HCEC 1CT (cell line): ENCODE measurements at places on chromosomes 3 and 15.

- DNase-seq, result no peak
Measured at GRCh38 chr3:27504749-27505148, 20.6 kb upstream of the SLC4A7 start.

- no peak for DNase-seq
Measured at GRCh38 chr3:56940976-56941375, 119.5 kb upstream of the SPATA12 start.

DNA sequence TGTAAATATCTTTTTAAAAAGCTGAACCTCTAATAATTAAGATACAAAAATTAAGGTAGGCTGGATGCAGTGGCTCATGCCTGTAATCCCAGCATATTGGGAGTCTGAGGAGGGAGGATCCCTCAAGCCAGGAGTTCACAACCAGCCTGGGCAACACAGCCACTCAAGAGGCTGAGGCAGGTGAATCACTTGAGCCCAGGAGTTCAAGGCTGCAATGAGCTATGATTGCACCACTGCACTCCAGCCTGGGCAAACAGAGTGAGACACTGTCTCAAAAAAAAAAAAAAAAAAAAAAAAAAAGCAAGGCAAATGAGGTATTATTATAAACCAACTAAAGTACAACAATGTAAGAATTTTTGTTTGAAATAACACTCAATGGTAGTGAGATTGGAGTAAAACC lies 47.6 kb downstream of the EFHB start:
- no peak for DNase-seq

- DNase-seq, result no peak
Measured at GRCh38 chr3:53035825-53036619, 9.9 kb downstream of the SFMBT1 start.

GRCh38 chr15:57149196-57149595 lies 227.1 kb upstream of the CGNL1 start:
- peak; percentile 20 for DNase-seq

GRCh38 chr15:79674124-79674465 lies 222.7 kb downstream of the MTHFS start:
- DNase-seq, result no peak

- no peak for DNase-seq
Measured at GRCh38 chr15:48102167-48102566, 18.6 kb upstream of the SLC24A5 start.

- DNase-seq, result no peak
Measured at GRCh38 chr3:32102289-32102688, 4.1 kb upstream of the GPD1L start.

DNA sequence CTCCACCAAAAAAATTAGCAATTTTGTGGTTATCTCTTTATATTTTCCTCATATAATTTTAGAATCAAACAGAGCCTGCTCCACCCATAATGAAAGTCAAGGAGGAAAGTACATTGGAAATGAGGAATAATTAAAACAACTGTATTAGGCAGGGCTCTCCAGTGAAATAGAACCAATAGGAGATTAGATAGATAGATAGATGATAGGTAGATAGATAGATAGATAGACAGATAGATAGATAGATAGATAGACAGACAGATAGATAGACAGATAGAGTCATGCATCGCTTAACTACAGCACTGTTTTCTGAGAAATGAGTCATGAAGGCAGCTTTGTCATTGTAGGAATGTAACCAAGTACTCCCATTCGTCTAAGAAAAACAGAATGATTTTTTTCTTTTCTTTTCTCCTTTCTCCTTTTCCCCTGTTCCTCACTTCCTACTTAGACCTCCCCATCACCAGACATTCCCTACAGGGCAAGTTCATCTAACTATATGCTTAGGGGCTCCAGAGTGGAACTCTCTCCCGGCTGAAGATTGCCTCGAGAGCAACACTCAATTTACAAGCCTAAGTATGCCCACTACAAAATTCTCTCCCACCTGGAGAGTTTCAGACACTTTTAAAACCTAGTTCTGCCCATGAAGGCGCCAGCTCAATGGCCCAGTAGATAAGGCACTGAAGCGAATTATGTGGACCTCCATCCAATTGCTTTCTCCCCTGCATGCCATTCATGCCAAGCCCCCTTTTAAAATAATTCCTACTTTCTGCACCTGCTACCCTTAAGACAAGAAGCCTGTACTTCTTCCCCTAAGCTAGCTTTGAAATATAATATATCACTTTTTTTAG lies 53.3 kb upstream of the LIPC start:
- DNase-seq, result peak; percentile 49

GRCh38 chr3:164814106-164814505 lies 264.2 kb downstream of the SI start:
- no peak for DNase-seq

GRCh38 chr3:183033746-183034145 lies 53.4 kb upstream of the DCUN1D1 start:
- DNase-seq, result peak; percentile 68

DNA sequence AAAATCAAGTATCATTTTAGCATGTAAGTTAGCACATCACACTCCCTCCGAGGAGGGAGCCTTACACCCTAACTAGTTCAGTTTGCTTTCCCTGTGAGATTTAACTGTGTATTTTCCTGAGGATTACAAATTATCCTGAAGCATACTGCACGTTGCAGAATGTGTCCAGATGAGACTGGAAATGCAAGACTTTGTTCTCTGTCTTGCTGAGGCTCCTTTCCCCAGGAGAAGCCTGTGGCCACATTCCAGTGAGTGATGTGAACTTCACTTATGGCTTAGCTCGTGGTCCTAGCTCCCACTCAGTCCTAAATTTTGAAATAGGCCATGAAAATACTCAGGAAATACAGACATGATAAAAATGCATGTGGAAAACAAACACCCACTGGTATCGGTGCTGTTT lies 23.7 kb downstream of the PDZRN3 start:
- DNase-seq, result no peak

DNA sequence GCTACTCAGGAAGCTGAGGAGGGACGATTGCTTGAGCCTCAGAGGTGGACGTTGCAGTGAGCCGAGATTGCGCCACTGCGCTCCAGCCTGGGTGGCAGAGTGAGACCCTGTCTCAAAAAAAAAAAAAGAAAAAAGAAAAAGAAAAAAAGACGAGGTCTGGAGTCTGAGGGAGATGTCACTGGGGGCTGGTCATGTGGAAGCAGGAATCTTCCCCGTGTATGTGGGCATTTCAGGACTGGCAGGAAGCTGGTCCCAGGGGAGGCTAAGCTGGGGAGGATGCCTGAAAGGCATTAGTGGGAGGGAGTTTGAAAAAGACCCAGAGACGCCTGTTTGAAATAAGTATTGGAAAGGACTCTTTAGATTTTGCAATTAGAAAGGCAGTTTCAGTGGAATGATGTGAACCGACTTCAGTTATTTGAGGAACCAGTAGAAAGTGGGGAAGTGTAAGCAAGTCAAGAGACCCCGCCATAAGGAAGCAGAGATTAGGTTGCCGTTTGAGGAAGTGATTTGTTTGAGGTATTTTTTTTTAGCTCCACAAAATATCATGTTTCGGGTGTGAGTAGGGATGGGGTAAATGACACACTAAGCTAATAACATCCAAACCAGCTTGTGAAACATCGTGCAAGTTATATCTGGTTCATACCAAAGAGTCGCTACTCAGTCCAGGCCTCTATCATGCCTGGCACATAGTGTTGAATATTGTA lies 55.5 kb downstream of the ST6GAL1 start:
- DNase-seq, result no peak

DNA sequence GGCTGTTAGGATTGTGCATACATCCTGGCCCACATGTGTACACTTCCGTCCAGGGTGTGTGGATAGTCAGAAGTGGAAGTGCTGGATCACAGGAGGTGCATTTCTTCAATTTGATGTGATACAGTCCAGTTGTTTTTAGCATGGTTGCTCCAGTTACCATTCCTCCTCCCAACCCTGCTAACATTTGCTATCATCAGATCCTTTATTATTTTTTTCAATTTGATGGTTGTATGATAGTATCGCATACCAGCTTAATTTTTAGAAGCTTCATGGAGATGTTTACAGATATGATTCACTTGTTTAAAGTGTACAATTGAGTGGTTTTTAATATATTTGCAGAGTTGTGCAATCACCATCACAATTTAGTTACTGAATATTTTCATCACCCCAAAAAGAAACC lies 202.7 kb downstream of the ITPR1 start:
- DNase-seq, result peak; percentile 37

DNA sequence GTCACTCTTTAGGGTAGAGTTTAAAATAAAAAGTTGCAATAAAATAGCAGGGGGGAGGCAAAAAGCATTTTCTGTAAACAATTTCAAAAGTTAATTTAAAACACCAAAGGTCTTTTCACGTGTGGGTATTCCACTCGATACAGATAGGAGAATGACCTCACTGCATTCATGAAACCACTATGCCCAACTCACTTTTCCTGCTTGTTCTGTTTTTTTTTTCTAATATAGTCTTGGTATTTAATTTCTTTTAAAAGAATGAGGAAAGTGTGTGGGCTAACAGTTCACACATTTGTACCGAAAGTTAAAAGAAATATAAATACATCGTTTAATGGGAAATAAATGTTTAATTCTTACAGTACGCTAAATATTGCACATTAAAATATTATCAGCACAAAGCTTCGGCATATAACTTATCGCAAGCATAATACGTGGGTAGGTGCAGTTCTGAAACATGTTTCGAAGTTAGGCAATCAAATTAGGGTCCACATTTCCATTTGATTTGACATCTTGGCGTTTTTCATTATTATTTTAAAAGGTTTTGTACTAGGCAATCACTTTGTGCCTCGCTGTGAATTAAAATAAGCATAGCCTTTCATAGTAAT lies 41.4 kb downstream of the VGLL4 start:
- DNase-seq, result no peak

- DNase-seq, result no peak
Measured at GRCh38 chr15:91238644-91239425, 138.8 kb downstream of the SV2B start.

DNA sequence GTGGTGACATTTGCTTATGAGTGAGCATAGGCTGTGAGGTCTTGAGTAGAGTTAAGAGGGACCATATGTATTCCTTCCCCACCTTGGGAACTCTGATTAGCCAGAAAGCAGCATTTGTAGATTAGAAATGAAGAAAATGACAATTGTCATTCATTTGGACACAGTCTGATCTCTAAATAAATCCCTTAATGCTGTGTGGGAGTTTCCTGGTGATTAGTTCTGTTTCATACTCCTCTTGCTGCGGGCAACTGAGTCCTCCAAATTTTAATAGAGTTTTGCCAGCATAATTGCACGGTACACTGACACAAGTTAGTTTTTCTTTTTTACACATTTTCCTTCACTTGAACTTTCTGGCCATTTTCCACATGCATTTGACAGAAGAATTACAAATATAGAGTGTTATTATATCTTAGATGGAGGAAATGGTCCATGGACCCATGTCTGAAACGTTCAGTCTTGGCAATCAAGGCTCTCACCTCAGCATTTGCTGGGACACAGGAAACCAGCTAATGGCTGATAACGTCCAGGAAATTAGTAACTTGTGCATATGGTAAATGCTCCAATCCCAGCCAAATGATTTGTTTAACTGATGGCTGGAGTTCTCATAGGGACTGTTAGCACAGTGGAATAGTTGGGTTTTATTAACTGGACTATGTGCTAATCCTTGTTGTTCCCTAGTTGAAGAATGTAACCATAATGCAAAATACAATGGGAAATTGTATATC lies 321.2 kb downstream of the RBMS3 start:
- no peak for DNase-seq

DNA sequence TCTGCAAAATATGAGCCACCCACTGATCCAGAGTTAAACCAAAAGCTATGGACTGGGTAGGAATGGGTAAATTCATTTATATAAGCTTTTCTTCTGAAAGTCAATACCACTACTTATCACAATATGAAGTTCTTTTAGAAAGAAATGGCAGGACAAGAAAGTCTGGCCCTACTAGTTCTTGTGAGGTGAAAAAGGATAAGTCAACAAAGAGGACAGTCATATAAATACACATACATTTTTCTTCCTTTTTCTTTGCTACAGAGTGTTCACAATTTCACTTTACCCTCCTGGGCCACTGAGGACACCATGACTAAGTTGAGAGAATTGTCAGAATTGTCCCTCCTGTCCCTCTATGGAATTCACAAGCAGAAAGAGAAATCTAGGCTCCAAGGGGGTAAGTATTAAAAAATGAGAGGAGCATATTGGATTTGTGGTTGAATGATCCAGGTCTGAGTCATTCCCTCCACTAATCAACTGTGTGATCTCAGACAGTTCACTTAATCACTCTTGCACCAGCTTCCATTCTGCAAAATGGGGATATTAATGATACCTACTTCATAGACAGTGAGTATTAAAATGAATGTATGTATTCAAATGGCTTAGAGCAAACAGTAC lies 27.6 kb downstream of the ACP3 start:
- DNase-seq, result peak; percentile 75

GRCh38 chr3:161171113-161171512 lies 50.0 kb upstream of the NMD3 start:
- peak; percentile 31 for DNase-seq

- DNase-seq, result no peak
Measured at GRCh38 chr3:98341758-98342157, 11.9 kb upstream of the OR5K4 start.

DNA sequence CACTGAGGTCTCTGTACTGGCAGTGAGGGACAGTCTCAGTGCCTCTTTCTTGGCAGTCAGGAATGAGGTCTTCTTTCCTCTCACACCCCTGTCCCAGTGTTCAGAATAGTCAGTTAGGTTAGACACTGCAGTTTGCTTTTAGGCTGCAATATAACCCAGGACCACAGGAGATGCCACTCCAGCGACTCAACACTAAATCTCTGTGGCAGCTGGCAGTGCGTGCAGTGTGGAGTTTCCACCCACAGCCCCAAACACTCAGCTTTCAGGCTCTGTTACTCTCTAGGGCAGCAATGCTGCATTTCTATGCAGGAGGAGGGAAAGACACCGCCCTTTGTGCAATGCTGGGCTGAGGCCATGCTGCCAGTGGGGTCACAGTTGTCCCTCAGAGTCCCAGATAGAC lies 150.2 kb upstream of the SUCLG2 start:
- peak; percentile 66 for DNase-seq

DNA sequence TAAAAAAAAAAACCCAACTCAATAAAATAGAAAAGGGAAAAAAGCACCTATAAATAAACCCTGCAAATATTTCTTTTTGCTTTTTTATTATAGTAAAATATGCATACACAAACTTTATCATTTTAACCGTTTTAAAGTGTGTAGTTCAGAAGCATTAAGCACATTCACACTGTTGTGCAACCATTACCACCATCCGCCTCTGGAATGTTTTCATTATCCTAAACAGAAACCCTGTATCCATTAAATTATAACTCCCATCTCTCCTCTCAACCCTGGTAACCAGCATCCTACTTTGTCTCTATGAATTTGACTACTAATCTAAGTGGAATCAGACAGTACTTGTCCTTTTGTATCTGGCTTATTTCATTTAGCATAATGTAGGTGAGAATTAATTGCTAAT lies 15.0 kb downstream of the CDCP1 start:
- DNase-seq, result peak; percentile 64

- no peak for DNase-seq
Measured at GRCh38 chr3:62237286-62237948, 135.9 kb downstream of the FEZF2 start.

GRCh38 chr15:73685981-73686380 lies 1.8 kb downstream of the CD276 start:
- no peak for DNase-seq

DNA sequence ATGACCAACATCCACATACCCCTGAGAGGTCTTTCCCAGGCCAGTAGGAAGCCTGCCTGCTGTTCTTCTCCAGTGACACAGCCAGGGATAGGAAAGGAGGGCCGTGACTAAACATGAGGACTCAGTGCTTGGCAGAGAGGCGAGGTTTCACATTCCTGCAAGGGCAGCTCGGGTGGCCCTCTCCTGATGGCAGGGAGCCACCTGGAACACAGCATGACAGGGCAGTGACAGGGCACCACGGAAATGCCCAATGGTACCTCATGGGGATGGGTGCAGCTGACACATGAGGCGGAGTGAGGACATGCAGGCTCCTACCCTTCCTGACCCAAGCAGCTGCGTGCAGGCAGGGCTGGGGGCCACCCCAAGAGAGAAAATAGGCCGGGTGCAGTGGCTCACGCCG lies 7.4 kb upstream of the TGM5 start:
- DNase-seq, result peak; percentile 4
